ENCODE measurements at places on chromosomes 6 and 20.

DNA sequence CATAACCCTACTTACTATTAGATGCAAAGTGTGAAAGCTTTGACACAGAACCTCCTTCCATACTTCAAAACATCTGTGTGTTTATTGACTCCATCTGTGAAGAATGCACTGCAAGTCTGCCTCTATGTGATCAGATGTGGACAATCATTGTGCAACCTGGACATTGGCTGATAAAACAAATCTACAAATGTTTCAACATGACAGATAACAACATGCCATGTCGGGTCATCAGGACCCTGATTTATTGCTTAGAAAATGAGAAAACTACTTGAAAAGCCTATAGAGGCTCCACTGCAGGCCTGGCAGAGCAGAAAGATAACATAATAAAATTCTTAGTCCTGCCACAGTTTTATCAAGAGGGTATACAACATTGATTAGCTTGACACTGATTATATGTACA, 1286.4 kb downstream of the GRIK2 start:
- DNase-seq, result no peak

- DNase-seq, result no peak
Observed at GRCh38 chr6:106244521-106244920, 81.0 kb downstream of the ATG5 start.

- DNase-seq, result no peak
Observed at GRCh38 chr6:136210398-136211165, 39.5 kb downstream of the MTFR2 start.

DNA sequence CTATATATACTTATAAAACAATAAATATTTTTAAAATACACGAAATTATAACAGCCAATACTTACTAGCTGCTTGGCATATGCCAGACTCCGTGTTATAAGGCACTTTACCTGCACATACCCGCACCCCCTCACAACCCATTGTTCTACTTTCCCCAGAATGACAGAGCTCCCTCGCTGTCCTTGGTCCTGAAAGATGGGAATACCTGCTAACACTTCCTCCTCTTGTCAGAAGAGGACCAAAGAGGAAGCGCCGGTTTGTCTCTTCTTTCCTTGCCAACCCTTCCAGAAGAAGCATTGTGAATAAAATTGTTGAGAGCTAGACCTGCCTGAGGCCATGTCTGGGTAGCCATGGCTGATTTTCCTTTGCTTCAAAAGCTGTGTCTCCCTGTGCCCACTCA, 149.3 kb downstream of the PTPRT start:
- DNase-seq, result peak; percentile 2

DNA sequence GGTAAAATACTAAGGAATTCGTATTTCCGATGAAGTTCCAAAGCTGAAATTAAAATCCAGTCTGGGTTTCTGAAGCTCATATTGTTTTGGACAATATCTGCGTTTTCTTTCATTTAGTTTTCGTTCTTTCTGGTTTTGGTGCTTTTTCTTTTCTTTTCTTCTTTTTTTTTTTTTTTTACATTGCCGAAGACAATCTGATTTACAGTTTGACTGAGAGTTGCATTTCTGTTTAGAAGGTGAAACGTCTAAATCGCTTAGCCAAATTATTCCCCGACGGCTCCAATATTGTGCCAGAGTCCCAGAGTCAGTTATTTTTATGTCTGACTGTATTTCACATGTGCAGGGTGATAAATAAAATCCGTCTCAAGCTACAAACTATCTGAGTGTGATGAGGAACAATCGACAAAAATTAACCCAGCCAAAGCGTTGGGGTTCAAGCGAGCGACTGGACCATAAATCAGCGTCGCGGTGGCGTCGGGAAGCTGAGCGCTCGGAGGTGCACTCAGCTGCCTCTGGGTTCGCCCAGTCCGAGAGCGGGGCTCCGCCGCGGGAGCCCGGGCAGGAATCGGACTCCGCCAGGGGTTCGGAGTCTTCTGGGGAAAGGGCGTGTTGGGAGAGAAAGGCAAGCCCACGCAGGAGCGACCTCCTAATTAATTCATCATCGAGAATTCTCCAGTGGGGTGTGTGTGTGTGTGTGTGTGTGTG, 8.2 kb upstream of the TBX18 start:
- DNase-seq, result peak; percentile 37

GRCh38 chr6:130945401-130945919, 117.6 kb downstream of the EPB41L2 start:
- peak; percentile 62 for DNase-seq

DNA sequence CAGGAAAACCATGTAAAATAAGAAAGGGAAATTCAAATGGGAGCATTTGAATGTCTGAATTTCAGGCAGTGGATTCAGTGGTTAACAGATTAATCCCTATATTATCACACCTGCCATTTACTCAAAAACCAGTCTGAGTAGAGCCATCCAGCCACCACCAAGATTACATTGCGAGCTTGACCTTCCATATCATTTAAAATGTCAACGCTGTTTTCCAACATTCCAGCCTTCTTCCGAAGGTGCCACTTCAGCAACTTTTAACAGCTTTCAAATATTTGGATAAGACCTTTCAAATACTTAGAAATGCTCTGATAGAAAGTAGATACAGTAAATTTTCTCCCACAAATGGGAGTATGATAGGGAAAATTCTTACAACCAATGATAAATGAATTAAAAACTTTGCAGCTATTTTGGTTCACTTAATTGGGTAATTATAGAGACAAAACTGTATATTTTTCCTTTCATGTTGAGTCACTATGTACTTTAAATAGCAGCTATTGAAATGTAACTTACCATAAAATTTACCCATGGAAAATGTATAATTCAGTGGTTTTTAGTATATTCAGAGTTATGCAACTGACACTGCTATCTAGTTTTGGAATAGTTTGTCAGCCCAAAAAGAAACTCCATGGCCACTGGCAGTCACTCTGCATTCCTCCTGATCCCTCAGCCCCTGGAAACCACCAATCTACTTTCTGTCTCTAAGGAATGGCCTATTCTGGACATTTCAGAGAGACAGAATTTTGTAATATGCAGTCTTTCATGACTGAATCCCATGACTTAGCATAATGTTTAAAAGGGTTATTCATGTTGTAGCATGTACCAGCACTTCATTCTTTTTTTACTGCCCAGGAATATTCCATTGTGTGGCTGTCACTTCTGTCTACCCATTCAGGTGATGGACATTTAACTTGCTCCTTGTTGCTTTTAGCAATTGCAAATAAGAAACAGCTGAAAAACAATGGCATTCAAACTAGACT, 21.5 kb downstream of the EZR start:
- DNase-seq, result peak; percentile 78

DNA sequence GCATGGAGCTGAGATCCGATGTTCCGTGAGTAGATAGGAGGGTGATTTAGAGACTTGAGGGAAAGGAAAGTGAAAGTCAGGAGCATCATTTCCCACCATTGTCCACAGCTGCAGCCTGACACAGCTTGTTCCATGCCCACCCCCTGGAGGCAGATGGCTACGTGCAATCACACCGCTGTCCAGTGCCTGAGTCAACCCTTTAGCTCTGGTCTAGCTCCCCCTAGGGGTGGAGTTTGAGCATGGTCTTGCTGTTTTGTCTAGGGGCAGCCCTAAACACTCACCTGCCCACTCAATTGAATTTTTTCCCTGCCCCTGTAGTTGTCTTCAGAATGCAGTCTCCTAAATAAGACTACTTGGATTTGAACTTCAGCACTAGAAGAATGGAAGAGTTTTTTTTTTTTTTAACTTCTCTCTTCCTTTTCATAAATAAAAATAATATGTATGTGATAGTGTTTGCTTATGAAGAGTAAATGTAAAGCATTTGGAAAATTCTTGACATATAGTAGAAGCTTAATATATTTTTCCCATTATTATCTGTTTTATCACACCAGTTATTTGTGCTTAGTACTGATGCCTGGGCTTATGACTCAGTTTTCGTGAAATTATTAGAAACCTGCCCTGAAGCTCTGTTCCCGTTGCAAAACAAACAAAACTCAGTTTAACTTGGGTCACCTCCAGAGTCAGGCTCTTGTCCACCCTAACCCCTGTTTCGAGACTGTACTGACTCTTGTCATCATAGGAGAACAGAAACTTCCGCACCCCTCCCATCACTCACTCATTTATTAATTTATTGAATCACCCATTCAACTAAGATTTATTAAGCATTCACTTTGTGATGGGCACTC, 814.8 kb downstream of the MAFB start:
- DNase-seq, result peak; percentile 90

- DNase-seq, result no peak
Observed at GRCh38 chr20:40602381-40602780, 86.7 kb downstream of the MAFB start.

- no peak for DNase-seq
Observed at GRCh38 chr6:145272246-145272645, 463.1 kb downstream of the EPM2A start.

- DNase-seq, result no peak
Observed at GRCh38 chr6:21450149-21450548, 143.4 kb upstream of the SOX4 start.

DNA sequence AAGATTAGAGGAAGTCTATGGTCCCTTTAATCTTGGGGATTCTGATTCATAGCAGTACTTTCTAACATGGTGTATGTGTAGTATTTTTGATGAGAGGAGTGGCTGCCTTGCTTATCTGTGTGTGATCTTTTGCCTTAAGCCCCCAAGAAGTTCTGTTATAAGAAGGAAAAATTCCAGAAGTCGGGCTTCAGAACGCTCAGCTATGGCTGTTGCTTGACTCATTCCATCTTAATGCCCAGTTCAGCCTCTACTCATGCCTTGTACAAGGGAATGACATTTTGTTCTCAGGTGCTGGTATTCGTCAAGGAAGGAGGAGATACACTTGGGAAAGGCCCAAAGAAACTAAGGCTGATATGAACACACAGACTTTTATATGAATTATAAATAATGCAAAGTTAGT, 713.0 kb upstream of the MARCKS start:
- DNase-seq, result no peak
